Heart right ventricle (tissue), 16 donors: ENCODE measurements at places on chromosomes 6 and 20. TPM values are rescaled to one million over a fixed set of nuclear protein-coding genes. Genes with fewer than 3 reads are reported as not detected.

DNA sequence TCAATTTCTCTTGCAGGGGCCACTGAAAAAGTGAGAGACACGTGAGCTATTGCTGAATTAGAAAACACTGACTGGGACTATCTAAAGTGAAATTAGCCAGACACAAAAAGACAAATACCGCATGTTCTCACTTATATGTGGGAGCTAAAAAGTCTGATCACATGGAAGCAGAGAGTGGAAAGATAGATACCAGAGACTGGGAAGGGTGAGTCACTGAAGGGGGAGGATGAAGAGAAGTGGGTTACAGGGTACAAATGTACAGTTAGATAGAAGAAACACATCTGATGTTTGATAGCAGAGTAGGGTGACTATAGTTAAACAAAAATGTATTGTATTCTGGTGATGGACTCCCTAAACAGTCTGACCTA, 13.4 kb downstream of the CST3 start:
- DNase-seq, result no peak
- H3K27ac ChIP-seq, result no peak overlapping the region
- H3K4me1 ChIP-seq, result peaks cover 55% of the 10 kb centered on the region

DNA sequence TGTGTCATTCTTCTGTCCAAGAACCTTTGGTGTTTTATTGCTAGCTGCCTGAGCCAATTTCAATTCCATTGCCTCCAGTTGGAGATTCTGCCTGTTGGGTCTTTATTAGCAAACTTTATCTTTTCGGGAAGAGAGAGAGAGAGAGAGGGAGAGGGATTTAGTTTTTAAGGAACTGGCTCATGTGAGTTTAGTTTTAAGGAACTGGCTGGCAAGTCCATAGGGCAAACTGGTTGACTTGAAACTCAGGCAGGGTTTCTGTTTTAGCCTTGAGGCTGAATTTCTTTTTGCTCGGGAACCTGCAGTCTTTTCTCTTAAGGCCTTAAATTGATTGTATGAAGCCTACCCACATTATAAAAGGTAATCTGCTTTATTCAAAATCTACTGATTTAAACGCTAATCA, 23.0 kb downstream of the BCKDHB start:
- H3K4me3 ChIP-seq, result no peak overlapping the region
- no peaks in the 10 kb centered on the region for H3K36me3 ChIP-seq
- peaks cover 8% of the 10 kb centered on the region for H3K4me1 ChIP-seq

The RAB44 gene
- total RNA-seq, result not detected

- DNase-seq, result no peak
- no peaks in the 10 kb centered on the region for H3K27me3 ChIP-seq
- peaks cover 31% of the 10 kb centered on the region for H3K4me1 ChIP-seq
Measured at GRCh38 chr20:3796477-3797225, 541 bp downstream of the CDC25B start.

DNA sequence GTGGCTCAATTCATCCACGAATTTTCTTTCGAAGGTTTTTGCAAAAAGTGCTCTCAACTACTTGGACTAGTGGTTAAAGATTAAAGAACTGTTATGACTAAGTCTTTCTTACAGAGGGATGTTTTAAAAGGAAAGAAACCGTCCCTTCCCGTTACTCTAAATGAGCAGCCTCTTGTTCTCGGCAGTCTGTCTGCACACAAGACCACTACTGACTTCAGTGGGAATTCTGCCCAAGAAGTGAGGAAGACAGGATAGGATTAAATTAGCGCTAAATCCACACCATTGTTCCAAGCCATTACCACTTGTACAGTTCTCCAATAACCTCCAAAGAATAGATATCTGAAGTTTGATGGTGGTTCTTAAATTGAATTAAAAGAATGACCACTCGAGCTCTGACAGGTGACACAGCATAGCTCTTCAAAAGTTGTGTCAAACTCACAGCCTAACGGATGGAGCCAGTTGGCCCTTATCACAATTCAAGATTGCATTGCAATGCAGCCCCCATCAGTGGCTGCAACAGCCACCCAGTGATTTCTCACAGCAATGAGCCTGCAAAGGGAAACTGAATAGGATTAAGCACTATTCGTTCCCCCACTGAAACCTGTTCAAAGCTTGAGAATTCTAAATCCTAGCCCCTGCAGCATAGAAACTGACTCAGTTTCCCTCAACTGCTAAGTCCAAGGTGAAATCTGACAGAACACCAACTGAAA, 1.8 kb downstream of the EPB41L2 start:
- no peaks in the 10 kb centered on the region for H3K36me3 ChIP-seq
- H3K4me1 ChIP-seq, result peaks cover 20% of the 10 kb centered on the region
- H3K27me3 ChIP-seq, result no peaks in the 10 kb centered on the region
- peak overlapping the region; percentile 92 for H3K4me3 ChIP-seq
- no peak for DNase-seq
- H3K27ac ChIP-seq, result peak overlapping the region; percentile 94

The CGA gene
- total RNA-seq, result 0.85 TPM

- peaks cover 100% of the 10 kb centered on the region for H3K27me3 ChIP-seq
- DNase-seq, result no peak
- no peak overlapping the region for H3K4me3 ChIP-seq
Measured at GRCh38 chr6:28785962-28786679, 137.7 kb downstream of the TRIM27 start.
